ENCODE measurements at places on chromosomes 1 and 21.

GRCh38 chr1:41866285-41866684, 52.4 kb downstream of the HIVEP3 start:
- no peak for DNase-seq

GRCh38 chr1:6414443-6414844, 5.3 kb downstream of the HES2 start:
- no peak for DNase-seq

DNA sequence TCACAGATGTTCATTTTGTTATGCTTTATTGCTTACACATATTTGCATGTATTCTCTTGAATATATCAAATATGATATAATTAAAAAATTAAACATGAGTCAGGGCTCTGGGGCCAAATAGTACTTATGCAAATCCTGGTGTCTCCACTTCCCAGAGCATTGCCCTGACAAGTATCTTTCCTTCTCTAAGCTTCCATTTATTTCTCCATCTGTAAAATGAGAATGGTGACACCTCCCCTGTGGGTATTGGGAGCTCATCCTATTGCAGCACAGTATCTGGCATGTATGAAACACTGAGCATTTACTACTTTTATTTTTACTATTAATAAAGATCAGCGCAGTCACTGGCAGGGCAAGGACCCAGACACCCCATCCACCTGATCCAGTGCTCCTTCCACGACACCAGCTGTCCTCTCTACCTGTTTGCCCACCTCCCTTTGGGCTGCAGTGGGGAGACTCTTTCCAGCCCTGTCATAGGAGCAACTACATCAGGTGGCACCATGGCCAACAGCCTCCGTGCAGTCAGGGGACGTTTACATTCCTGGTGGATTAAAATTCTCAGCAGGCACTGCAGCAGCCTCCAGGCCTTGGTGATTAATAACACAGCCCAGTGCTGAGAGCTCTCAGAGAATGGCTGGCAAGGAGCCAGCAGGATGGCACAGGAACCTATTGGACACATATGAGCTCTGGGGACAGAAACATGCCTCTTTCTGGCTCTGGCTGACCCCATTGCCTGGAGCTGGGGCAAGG, 113.0 kb downstream of the DMRTB1 start:
- peak; percentile 94 for DNase-seq

DNA sequence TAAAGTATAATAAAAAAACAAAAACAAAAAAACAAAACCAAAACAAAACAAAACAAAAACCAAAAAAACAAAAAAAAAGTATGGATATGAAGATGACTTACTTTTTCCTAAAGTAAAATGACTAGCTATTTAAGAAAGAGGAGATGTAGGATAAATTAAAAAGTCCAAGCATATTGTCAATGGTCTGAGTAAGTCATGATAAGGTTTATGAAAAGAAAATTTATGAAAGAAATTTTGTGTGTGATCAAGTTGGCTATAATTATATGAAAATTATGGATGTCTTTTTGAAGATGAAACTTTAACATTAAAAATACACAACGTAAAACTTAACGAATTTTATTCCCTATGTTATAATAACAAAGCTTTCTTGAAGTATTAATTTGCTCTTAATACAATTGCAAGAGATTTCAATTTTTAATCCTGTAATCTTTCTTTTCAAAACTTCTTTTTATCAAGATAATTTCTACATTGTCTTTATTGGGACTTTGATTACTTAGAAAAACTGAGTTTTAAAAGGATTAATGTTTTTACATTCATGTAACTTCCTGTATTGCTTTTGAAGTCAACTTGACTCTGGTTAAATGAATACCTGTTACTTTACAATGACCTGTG, 200.9 kb upstream of the IVNS1ABP start:
- no peak for DNase-seq

DNA sequence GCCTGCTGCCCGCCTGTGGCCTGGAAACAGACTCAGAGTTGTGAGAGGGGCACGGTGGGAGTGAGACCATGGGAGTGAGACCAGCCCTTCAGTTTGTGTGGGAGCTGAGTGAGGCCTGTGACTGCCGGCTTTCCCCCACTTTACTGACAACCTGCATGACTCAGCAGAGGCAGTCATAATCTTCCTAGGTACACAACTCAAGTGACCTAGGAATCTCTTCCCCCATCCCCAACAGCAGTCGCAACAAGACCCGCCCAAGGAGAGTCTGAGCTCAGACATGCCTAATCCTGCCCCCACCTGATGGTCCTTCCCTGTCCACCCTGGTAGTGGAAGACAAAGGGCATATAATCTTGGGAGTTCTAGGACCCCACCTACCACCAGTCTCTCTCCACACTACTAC, 44.2 kb downstream of the KLHL20 start:
- no peak for DNase-seq

- DNase-seq = no peak
Measured at GRCh38 chr1:204417074-204417997, 5.7 kb upstream of the PPP1R15B start.

DNA sequence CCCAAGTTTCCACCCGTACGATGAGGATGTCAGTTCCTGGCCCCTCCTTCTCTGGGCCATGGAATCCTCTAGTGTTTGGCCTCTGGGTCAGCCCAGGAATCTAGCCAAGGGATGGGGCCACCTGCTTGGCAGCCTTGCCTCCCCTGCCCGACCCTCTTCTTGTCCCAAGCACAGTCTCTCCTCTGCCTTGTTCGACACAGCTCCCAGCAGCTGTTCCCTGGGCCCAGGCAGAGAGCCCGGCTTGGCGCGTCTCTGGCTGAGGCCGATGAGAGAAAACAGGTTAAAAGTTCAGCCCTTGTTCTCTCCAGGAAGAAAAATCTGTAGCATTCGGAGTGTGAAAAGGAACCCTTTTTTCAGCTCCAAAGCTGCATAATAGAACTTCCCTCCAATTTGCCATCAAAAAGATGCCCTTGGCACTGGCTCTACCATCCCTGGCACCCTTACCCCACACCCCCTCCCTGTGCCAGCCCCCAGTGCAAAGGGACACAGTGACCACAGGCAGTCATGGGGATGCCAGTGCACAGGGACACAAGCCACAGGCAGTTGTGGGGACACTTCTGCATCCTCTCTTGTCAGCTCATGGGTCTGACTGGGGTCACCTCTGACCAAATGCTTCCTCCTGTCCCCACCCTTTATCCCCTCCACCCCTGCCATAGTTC, 68.4 kb downstream of the EPHB2 start:
- no peak for DNase-seq

- DNase-seq = no peak
Measured at GRCh38 chr1:236746785-236747184, 48.3 kb upstream of the MTR start.

DNA sequence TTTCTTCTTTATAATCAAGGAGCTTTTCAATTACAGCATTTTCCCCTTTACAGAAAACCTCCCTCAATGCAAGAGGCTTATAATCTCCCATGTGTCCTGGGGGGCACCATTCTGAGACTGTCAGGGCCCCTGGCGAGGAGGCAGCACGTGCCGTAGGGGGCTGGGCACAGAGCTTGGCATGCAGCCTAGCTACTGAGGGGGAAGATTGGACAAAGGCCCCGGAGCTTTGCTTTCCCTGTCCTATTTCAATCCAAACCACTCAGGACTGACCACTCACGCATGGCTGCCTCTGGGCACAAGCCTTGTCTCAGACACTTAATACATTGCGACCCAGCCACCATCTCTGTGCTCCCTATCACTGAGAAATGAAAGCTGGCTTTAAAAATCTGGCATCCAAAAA, 2.8 kb upstream of the RAP1GAP start:
- no peak for DNase-seq

DNA sequence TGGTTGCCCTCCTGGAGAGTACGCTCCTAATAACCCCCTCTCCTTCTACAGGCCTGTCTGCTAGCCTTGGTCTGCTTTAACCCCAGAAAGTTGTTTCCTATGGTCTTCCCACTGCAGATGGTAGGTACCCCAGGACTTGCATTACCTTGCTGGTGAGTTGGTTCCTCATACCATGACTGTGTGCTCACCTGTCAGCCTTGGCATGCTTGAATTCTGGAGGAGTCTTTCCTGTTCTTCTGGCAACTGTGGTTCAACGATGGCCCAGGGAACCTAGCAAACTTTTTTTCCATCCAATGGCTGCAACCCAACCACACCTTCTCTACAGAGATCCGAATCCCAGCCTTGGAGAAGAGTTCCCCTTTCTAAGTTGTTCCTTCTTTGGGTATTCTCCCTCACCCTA, 36.9 kb downstream of the RPS6KC1 start:
- no peak for DNase-seq

DNA sequence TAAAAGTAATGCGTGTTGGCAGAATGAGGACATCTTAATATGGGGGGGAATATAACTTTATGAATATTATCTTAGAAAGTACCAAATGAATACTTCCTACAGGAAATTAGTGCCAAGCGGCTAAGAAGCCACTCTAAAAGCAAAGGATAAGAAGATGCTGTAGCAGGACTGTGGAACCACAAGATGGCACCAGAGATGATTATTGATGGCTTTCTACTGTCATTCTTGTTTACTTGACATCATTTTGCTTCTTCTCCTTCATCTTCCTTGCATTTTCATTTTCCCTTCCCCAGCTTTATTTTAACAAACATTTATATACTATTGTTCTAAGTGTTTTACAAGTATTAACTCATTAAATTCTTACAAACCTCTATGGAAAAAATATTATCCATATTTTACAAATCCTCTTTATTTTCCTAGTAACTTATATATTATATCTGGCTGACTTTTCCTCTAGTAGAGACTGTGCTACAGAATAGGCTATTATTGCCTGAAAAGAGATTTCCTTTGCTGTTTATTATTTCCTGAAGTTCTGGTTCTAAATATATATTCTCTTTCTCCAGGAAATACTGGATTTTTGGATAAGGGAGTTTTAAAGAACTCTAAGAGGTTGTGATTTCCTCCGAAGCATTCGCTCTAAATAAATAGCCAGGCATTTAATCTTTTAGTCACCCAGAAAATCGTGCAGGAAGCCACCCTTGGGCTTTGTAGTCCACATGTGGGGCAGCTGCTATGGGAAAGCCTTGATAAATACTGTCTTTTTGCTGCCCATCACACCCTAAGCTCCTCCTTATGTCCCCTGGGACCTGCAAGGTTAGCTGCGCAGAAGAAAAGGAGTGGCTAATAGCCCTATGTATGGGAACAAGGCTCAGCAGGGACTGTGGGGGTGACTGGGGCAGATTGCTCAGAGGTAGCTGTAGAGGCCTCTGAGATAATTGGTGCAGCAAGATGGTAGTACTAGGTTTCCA, 69.8 kb downstream of the TPR start:
- no peak for DNase-seq

DNA sequence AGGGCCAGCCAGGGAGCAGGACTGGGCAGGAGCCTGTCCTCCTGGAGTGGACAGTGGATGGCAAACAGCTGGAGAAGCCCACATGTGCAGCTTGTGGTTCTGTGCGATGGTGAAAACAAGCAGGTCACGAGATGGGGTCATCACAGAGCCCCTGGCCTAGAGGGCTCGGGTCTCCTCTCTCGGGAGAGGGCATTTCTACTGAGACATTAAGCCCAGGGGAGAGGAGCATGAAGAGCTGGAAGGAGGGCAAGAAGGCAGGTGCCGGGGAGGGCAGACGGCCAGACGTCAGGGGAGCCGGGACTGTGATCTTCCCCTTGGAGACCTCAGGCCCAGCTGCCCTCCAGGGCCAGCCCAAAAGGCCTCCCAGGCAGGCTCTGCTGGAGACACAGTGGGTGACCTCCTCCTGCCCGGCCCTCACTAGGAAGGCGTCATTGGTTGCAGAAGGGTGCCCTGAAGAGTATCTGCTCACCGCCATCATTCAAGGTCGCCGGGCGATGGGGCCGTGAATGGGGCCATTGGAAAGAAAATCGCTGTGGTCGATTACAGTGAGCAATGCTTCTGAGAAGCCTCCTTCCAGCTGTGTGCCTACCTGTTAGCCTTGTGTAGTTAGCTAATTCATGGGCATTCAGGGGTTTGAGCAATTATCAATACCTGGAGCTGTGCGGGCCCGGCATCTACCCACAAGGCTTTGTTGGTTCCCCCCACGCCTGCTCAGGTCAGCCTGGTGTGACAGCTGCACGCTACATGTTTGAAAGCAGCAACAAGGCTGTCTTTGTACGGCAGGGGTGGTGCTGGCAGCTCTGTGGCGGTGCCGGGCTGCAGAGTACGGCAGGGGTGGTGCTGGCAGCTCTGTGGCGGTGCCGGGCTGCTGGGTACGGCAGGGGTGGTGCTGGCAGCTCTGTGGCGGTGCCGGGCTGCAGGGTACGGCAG, 72.3 kb upstream of the ACTRT2 start:
- DNase-seq = no peak

DNA sequence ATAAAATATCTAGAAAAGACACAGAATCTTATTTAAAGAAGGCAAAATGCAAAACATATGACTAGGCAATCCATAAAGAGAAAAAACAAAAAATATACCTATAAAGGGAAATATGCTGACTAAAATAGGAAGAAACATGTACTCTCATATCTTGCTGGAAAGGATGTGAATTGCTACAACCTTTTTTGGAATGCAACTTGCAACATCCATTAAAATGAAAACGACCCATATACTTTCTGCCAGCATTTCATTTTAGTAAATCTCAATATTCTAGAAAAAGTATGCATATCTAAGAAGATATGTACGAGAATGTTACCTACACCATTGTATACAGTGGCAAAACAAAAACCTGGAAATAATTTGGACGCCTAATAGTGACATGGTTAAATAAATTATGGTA, 56.6 kb downstream of the EDEM3 start:
- no peak for DNase-seq
